ENCODE measurements at places on chromosomes 6 and 20.

GRCh38 chr6:6008089-6008647, 1.4 kb upstream of the NRN1 start:
- DNase-seq: no peak

GRCh38 chr6:96864216-96865054, 27.2 kb upstream of the GPR63 start:
- no peak for DNase-seq

DNA sequence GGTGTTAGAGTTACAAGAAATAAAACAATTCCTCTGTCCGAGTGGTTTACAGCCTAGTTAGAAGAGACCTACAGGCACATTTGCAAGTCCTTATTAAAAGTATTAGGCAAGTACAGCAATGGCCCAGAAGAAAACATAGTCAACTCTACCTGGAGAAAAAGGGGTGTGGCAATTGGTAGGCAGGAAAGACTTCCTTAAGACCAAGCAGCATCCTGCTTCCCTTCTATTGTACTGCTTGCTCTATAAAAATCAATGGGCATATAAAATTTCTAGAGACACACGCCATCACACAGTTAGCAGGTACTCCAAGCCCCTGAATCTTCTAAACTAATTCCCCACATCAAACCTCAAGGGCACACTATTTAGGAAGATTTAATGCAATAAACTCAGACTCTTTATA, 185.6 kb downstream of the ATXN1 start:
- DNase-seq: no peak

GRCh38 chr20:47810721-47811347, 25.6 kb upstream of the SULF2 start:
- no peak for DNase-seq

GRCh38 chr6:56851074-56851473, 103.8 kb upstream of the BEND6 start:
- DNase-seq: no peak

- no peak for DNase-seq
These were observed 79.3 kb downstream of the PLG start for GRCh38 chr6:160781298-160781697.

DNA sequence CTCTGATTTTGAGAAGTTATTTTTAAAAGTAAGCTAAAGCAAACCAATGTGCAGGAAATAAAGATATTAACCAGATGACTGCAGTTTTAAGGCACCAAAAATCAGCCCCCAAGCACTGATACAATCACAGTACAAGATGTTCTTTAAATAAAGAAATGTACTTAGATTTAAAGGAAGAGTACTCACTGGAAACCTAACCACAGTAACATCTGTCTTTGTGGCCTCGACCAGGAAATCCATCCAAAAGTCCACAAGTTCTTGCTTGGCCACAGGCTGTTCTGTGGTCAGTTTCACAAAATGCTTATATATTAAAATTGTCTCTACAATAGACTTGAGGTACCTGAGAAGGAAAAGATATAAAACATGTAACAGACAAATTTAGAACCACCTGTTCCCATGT, 105.9 kb upstream of the MAP7 start:
- no peak for DNase-seq

- no peak for DNase-seq
These were observed 168.0 kb downstream of the CDK19 start for GRCh38 chr6:110646951-110647910.

GRCh38 chr20:58023346-58023745, 205.1 kb downstream of the ANKRD60 start:
- no peak for DNase-seq

- no peak for DNase-seq
These were observed 179.1 kb upstream of the SCGN start for GRCh38 chr6:25472906-25473305.

GRCh38 chr6:39882531-39882899, 51.7 kb downstream of the MOCS1 start:
- DNase-seq: no peak

- no peak for DNase-seq
These were observed 14.9 kb upstream of the RFPL4B start for GRCh38 chr6:112332274-112332673.

DNA sequence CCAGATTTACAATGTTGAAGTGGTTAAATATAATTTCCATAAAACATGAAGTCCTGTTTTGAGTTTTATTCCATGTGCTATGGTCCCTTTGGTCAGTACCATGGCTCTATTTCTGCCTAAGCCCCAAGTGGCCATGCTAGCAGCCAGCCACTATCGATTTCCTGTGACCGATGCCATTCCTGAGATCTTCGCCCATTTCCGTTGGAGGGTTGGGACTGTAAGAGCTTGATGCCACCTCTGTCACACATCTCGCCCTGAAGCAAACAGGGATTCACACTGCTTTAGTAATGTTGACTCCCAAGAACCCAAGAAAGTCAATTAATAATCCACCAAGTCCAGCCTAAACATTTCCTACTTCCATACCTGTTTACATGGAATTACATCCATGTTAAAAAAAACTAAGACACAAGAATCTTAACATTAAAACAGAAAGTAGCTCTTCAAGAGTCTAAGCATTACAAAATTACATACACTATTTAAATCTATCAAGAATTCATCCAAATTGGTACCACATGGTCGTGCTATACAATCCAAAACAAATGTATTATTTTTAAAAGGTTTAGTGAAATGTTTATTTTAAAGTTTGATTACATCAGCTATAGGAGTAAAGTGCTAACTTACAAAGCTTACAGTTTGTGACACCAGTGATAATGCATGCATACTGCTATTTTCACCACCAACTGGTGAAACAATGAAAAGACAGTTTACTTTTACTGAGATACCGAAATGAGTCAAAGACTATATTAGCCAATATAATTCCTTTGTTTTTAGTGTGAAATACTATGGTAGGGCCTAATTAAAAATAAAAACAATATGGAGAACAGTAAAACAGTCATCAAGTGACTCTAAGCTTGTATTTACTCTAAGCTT, 2.5 kb downstream of the RBM39 start:
- no peak for DNase-seq

DNA sequence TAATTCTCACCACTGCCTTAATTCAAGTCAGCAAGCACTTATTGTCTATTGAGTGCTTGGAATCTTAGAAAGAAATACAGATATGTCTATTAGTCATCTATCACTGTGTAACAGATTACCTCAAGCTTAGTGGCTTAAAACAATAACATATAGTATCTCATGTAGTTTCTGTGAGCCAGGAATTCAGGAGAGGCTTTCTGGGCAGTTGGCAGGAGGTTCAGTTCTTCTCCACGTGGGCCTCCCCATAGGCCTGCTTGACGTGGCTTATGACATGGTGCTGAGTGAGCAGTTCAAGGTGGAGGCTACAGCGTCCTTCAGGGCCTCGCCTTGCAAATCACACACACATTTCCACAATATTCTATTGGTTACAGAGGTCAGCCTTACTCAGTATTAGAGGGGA, 69.7 kb downstream of the DTD1 start:
- no peak for DNase-seq

DNA sequence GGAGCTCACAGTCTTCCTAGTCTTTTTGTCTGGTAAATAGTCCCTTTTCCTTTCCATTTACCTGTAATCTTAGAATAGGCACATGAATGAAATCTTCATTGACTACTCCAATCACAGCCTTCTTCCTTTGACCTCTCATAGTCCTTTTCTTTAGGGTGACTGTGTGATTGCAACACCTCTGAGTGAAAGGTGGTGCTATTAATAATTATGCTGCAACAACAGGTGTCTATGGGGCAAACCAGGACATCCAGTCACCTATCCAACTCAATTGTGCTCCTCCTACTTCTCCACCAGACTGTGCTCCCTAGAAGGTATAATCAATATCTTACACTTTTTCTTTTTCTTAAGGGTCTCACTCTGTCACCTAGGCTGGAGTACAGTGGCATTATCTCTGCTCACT, 29.4 kb downstream of the RIPOR2 start:
- DNase-seq: no peak

DNA sequence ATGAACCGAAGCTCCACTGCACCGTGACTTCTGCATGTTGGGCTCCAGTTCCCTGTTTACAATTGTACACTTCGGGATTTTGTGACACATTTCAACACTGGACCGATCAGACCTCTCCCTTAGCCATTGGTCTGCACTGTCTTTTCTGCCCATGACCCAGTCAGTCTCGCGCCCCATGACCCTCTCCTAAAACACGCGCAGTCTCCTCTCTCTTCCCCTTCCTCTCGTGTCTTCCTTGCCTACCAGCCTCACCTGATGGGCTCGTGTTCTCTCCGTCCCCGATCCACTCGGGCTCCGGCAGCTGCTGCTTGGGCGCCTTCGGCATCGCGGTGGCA, 535 bp upstream of the ABCF1 start:
- DNase-seq: no peak

DNA sequence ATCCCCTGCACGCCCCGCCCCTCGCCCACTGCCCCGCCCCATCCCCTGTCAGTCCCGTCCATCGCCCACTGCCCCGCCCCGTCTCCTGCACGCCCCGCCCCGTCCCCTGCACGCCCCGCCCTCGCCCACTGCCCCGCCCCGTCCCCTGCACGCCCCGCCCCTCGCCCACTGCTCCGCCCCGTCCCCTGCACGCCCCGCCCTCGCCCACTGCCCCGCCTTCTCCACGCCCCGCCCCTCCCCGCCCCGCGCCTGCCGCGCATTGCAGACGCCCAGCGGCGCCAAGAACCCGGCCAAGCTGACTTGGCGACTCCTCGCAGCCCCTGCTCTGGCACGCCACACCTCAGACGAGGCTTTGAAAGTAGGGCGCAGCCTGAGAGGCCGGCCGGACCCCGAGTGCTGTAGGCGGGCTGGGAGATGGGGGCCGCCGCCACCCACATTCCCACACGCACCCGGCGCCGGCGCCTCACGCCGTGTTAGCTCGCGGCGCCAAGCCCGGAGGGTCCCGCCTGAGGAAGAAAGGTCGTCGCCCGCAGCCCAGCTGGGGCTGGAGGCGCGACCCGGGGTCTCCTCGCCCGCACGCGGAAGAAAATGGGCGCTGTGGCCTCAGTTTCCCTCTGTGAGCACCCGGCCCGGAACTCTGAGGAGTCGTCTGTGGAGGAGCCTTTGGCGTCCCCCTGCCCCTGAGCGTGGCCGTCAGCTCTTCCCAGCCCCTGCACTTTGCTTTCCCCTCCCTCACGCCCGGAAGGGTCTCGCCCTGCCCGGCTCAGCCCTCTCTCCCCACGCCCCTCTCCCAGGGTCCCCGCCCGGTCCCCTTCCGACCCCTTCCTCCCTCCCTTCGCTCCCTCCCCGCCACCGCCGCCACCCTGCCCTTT, at the start of gene RAD21L1:
Gene RAD21L1 (plus strand): TSS at position 262 of the 872 bp plus-strand sequence. CDS start 2,410 bp downstream, outside the sequence.
- DNase-seq: peak; percentile 69

Measured in activated naive CD4-positive, alpha-beta T cell treated with anti-CD3 and anti-CD28 coated beads, Interleukin-2, amount 50 U/mL, for 16 hours (primary cell).